ENCODE measurements at places on chromosomes 16 and 17.

DNA sequence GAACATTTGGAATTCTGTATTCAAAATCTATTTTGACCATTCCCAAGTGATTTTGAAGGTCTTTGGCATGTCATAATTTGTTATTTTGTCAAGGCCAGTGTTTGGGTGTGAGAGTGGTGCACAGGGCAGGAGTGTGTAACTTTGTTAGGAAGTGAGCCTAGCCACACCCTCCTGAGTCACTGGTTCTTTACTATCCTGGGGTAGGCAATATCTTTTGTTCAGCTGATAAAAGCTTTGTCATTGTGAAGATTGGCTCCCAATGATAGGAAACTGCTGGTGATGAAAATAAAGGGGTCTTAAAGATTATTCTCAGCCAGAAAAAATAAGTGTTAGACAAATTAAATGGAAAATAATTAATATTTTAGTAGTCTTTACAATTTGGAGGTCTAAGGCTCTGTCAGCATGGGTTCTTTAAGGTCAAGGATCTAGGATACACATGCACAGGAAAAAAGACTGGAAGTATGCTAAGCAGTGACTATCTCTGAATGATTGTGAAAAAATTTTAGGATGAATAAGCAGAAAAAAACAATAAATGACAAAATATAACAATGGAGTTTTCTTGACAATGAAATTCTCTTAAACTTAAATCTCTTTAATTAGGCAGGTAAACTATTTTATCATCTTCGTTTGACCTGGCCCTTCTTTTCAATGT is 5.1 kb downstream of the UBN1 start:
- no peak for DNase-seq

- no peak for DNase-seq
Measured at GRCh38 chr17:20920095-20920814, 122.6 kb downstream of the USP22 start.

DNA sequence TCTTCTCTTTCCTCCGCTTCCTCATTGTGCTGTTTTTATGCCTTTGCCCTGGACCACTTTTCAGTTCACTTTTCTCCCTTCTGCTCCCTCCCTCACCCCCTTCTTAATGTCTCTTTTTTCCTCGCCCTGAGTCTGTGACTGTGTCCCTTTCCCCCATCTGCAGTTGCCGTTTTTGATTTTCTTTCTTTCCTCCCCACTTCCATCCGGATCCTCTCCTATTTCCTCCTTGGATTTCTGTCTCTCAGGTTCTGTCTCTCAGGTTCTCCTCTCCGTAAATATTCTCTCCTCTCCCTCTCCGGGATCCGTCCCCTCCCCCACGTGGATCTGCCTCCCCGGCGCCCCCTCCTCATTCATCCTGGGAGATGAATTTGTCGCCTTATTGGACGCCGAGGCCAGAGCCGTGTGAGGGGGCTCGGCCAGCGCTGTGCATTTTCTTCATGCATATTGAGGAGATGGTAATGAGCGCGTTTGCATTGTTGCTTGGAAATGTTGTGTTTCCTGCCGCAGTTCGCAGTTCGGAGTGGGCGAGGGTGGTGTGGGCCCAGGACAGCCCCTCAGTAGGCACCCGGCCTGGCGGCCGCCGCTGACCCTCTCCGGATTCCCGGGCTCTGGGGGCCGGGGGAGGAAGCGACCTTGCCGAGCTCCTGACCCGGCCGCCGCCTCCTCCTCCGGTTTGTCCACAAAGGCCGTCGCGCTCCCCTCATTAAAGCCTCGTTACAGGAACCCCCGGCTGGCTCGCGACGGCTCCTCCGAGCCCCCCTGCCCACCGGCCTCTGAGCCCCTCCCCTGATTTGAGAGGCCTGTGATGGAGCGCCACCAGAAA is 4.5 kb upstream of the IRX3 start:
- DNase-seq: no peak

DNA sequence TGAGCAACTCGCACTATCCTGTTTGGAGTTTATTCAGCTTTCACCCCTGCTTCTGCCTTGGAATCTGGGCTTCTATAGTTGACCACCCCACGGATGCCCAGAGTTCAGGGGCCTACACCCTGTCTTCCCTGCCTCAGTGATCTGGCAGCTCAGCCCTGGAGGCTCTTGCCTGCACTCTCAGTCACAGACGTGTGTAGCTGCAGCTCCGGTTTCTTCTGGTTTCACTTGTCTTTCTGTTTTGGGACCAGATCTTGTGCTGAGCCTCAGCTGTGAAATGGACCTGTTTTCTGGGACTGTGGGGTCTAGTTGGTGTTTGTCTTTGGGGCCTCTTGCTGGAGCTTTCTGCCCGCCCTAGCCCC is 5.8 kb downstream of the GPT2 start:
- no peak for DNase-seq

DNA sequence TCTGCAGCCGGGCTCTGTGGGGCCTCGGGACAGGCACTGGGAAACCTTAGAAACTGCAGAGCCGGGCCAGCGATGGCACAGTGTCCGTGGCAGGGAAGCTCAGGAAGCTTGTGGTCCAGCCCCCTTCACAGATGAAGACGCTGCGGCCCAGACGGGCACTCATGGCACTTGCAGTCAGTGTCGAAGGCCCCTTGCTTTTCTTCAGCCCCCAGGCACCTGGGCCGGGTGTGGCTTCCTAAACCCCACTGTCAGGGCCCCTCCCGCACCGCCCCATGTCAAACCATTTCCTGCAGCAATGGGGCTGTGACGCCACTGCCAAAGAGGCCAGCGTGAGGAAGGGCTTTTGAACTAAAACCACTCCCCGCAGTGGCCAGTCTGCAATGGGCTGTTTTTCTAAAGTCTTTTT is 164.0 kb downstream of the LAT start:
- DNase-seq: no peak

GRCh38 chr16:17173281-17173680 is 297.5 kb downstream of the XYLT1 start:
- DNase-seq: no peak

GRCh38 chr16:85722128-85722893 is 28.6 kb downstream of the C16orf74 start:
- no peak for DNase-seq

GRCh38 chr17:32287804-32288511 is 22.3 kb downstream of the RHBDL3 start:
- DNase-seq: no peak

DNA sequence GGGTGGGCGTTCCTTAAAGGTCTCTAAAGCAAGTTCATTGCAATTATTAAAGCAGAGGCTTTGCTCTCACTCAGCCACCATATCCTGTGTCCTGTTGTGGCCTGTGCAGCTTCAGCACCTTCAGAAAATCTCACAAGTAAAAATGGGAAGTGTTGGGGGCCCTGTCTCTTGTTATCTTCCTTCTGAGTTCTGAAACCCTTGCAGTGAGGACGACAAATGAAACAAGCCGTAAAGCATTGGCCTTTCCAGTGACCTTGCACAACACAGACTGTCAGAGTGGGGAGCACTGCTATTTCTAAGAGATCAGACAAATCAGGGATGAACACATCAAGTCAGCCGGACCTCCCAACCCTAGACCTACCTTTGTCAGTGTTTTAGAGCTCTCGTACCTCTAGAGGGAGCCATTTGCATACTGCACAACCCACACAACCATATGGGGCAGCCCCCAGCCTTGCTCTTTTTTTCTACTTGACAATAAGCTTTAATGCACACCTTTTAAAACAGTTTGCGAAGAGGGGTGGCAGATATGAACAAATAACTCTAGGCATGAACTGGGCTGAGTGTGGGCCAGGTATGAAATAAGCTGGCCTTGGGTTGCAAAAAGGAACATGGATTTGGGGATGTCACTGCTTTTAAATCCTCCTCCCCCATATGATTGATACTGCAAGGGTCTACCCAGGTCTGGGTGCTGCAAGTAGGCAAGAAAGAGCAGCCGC is 89.8 kb downstream of the KATNIP start:
- no peak for DNase-seq

GRCh38 chr16:86167061-86167460 is 268.1 kb downstream of the IRF8 start:
- DNase-seq: no peak

DNA sequence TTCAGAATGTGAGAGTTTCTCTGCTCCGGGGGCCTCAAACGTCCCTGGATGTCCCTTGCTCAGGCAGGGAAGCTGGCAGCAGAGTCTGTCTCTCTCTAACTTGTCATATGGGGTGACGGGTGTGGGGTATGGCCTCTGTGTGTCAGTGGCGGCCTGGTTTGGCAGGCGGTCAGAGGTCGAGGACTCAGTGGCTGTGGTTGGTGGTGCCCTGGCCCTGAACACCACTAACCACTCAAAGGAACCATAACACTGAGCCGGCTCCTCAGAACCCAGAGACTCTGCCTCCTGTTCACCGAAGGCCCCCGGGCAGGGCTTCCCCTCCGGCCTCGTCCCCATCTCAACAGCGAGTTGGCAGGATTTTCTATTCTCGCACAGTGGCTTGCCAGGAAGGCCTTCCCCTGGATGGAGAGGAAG is 677 bp downstream of the P2RX1 start:
- DNase-seq: no peak

GRCh38 chr17:74822939-74823367 is 36.7 kb downstream of the GRIN2C start:
- no peak for DNase-seq

DNA sequence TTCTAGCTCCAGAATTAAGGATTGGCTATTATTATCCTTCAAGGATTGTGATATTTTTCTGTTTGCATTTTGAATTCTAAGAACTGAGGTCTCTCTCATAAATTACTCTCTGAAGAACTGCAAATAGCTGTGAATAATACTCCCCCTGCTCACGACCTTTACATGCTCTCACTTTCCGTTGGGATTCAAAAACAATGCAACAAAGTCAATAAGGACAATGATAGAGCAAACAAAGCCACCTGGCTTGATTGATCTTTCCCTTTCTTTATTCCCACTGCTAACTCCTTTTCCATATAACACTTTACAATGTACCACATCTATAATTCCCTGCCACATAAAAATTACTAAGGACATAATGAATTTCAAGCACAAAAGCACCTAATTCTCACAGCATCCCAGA is 523.0 kb upstream of the CA10 start:
- DNase-seq: no peak

DNA sequence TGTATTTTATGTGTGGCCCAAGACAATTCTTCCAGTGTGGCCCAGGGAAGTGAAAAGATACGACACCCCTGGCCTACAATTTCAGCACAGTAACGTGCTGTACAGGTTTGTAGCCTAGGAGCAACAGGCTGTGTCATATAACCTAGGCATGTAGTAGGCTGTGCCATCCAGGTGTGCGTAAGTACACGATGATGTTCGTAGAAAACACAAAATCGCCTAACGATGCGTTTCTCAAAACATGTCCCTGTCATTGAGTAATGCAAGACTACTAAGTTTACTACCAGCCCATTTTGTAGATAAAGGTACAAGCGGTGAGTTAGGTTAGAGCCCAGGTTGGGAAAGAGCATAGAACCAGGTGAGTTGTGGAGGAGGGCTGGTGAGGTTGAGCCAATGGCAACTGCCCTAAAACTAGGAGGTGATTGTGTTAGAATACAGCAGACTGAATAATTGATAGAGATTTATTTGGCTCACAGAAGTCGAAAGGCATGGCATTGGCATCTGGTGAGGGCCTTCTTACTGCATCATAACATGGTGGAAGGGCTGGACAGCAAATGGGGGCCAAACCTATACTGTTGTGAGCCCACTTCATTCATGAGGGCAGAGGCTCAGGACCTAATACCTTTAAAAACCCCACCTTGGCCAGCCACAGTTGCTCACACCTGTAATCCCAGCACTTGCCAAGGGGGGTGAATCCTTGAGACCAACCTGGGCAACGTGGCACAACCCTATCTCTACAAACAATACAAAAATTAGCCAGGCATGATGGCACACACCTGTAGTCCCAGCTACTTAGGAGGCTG is 4.2 kb downstream of the EIF1 start:
- no peak for DNase-seq

DNA sequence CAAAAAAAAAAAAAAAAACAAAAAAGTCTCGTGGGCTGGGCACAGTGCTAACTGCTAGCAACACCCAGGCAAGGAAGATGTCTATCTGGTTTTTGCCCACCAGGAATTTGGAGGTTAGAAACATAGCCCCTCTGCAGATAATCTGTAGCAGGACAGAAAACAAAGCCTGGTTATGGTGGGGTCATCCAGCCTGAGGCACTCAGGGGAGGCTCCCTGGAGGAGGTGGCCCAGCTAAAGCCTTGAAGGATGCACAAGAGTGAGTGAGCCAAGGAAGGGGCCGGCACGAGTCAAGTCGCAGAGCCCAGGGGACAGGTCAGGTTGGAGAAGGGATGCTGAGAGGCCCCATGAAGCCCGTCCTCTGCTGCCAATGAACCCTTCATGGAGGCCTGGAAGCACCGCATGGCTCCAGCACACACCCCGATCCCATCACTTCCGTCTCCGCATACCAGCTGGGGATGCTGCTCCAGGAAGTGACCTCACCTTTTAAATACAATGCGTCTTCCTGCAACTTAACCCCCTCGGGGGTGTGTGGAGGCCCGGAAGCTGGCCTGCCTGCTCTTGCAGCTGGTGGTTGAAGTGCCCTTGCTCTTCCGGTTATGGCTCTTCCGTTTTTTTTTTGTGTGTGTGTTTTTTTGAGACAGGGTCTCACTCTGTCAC is 86.5 kb downstream of the ENGASE start:
- DNase-seq: no peak

GRCh38 chr17:42653179-42654124 is 5.6 kb upstream of the TUBG2 start:
- no peak for DNase-seq

DNA sequence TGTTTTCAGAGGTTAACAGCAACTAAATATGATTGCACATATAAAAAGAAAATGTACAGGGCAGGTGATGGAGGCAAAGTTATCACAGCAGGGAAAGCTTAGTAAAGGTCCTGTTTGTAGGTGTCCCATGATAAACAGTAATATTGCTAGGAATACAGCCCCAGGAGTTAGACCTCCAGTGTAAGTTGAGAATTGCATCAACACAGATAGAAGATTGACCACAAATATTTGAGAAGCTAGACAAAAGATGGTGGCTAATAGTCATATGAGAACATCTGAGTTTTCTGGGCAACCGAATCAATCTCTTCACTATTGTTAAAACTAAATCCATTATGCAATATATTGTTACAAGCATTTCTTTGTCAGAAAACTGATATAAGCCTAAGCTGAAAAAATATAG is 152.6 kb downstream of the CDH11 start:
- DNase-seq: no peak

DNA sequence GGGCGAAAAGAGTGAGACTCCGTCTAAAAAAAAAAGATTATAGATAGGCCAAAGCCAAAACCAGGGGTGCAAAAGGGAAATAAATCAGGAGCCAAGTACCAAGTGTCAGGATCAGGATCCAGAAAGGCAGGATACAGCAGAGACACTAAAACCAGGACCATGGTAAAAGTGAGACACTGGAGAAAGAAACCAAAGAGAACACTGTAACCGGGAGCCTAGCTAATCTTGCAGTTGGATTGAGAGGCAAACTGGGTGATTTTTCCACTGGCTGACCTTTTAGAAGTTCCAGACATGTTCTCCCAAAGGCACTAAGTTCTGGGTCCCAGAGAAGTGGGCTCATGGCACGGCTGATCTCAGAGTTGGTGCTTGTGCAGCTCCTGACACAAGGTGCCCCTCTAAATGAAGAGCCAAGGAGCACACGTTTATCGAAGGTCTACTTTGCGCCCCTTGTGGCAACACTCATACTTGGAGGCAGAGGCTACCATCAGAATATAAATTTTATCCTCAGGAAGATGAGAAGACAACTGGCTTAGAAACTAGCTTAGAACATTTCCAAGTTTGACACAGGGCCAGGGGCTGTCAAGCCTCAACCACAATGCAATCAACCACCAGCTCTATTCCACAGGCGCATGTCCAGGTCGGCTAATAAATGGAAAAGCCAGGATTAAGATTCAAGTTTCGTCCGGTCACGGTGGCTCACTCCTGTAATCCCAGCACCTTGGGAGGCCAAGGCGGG is 27.5 kb upstream of the HELZ start:
- DNase-seq: no peak

- no peak for DNase-seq
Measured at GRCh38 chr16:27433636-27434035, 31.7 kb downstream of the IL21R start.

All from SW 1271 (cell line).